AG04450 (cell line): ENCODE measurements at places on chromosomes 12 and 14.

DNA sequence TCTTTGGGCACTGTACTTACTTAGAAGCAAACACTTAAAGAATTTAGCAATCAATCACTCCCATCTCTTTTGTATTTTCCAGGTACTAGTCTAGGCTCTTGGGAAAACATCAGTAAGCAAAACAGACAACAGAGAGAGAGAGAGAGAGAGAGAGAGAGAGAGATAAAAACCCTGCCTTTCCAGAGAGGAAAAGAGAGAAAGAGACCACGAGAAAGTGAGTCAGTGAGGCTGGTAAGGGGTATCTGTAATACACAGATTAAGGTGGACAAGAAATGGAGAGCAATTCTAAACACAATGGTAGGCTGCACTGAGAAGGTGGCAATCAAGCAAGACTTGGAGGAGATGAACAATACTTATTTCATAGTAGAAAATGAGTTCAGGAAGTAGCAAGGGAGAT is 119.9 kb upstream of the OVCH1 start:
- no peak for DNase-seq

GRCh38 chr12:95393191-95393790 is 80.7 kb upstream of the METAP2 start:
- no peak for DNase-seq

DNA sequence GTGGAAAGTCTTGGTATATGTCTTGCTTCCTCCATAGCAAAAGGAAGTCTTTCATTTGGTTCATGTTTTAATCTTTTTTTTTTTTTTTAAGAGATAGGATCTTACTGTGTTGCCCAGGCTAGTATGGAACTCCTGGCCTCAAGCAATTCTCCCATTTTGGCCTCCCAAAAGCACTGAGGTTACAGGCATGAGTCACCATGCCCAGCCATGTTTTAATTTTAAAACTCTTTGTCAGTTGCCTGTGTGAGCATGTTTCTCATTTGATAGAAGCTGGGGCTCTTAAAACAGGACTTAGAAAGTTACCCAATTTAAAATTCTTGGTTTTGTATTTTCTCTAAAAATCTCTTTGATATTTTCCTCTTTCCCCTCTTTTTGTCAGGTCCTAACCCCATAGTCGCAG is 45.0 kb upstream of the REP15 start:
- DNase-seq, result no peak

DNA sequence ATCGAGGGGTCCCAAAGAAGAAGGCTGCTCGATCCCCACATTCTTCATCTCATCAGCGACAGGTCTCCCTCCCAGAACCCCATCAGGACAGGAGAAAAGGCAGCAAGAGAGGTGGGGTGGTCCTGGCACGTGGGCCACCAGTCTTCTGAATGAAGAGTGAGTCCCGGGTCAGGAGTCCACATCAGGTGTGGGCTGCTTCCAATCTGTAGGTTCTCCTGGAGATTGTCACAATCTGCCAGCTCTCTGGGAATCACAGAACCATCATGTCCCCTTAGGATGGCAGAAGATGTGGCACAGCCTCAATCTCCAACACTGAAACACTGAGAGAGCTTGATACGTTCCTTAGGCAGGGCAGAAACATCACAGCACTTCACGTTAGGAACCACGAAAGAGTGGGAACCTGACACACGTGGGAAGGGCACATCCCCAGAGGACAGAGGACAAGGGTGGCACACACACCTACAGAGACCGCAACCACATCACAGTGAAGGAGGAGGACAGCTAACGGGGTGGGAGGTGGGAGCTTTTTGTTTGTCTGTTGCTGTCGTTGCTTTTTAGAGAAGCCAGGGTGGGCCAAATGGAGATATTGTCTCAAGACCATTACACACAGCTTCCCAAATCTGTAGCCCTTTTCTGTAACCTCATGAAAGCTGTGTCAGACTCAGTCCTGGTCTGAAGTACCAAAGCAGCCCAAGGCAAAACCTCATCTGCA is 284.5 kb downstream of the DPF3 start:
- no peak for DNase-seq

DNA sequence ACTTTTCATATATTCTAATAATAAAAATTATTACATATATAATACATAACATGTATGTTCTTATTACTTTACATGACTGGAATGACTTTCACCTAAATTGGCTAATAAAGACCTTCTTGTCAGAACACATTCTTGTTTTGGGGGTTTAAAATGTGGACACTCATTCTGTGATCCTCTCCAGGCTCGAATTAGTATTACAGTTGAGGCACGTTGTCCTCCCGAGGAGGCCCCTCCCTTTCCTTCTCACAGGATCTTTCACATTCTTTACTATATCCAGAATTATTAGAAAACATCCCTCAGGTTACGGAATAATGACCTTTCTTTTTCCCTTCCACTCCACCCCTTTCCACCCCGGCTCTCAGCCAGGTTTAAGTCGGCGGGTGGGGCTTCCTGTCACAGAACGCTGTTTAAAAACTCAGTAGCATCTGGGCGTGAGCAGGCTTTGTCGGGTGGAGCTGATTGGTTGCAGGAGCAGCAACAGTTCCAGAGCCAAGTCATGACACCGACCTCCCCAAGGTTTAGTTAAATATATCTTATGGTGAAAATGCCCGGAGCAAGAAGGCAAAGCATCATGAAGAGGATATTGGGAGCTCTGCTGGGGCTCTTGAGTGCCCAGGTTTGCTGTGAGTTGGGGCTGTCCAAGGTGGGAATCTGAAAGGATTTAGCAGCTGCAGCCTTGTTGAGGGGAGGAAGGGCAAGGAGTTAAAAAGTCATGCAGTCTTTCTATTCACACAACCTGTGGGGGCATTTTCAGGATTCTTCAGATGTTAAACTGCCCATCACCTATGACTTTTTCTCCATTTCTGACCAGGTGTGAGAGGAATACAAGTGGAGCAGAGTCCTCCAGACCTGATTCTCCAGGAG is 396.7 kb upstream of the OR4E1 start:
- no peak for DNase-seq

DNA sequence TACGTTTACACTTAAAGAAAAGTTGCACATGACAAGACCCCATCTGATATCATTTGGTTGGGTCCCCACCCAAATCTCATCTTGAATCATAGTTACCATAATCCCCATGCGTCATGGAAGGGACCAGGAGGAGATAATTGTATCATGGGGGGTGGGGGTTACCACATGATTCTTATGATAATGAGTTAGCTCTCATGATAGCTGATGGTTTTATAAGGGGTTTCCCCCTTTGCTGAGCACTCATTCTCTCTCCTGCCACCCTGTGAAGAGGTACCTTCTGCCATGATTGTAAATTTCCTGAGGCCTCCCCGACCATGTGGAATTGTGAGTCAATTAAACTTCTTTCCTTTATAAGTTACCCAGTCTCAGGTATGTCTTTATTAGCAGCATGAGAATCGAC is 60.3 kb downstream of the PHLDA1 start:
- no peak for DNase-seq

DNA sequence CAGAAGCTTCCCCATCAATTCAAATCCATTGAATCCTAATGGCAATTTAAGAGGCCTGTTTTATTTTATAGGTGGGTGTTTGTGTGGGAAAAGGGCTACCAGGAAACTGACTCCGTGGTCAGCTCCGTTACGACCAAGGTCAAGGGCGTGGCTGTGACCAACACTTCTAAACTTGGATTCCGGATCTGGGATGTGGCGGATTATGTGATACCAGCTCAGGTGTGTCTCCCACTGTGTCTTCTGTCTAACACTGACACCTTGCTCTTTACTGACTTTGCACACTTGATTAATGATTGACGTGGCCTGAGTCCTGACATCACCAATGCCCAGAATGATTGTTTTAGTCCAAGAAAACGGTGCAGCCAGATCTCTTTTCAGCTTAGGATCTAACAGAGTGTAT is 7.1 kb downstream of the P2RX4 start:
- DNase-seq, result no peak

GRCh38 chr14:69052181-69052601 is 73.1 kb upstream of the ACTN1 start:
- no peak for DNase-seq

DNA sequence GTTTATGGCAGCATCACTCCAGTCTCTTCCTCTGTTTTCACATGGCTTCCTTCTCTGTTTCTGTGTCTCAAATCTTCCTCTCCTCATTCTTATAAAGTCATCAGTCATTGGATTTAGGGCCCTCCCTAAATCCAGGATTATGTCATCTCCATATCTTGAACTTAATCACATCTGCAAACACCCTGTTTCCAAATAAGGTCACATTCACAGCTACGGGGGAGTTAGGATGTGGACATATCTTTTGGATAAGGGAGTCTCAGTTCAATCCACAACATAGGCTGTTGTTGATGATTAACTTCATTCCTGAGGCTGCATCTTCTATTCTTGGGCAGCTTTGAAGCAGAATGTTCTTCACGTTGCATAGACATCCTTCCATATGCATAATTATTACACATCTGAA is 40.3 kb upstream of the NTF3 start:
- DNase-seq, result no peak

DNA sequence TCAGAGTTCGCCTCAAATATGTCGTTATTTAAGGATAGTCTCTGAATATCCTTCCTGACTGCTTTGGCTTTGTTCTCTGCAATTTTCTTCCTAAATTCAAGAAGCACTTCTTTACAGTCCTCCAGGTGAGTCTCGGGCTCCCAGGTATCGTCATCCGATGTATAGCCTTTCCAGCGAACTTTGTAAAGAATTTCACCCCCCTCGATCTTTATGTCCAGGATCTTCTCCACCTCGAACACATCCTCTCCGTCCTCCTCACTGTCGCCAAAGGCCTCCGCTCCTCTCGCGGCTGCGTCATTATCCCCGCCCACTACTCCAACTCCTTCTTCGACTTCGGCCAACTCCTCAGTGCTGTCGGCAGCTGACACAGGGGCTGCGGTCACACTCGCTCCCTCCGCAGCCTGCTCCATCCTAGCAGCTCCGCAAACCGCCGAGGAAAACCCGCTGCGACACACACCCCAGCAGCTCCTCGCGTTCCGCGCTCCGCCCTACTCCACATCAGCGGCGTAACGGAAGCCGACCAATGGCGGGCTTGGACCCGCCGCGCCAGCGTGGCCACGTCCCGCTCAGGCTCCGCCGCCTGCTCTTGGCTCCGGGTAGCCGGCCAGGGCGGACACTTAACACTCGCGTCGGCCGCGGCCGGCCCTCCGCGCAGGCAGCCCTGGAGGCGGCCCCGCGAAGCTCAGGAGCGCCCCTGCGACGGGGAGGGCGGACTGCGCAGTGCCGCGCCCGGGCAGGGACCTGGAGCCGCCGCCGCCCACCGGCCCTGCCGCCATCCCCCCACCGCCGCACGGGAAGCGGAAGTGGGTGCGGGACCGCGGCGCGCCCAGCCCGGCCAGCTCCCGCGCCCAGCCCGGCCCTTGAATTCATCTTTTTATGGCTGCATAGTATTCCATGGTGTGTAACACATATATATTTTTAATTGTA is 4.1 kb downstream of the CD163L1 start:
- peak; percentile 11 for DNase-seq

DNA sequence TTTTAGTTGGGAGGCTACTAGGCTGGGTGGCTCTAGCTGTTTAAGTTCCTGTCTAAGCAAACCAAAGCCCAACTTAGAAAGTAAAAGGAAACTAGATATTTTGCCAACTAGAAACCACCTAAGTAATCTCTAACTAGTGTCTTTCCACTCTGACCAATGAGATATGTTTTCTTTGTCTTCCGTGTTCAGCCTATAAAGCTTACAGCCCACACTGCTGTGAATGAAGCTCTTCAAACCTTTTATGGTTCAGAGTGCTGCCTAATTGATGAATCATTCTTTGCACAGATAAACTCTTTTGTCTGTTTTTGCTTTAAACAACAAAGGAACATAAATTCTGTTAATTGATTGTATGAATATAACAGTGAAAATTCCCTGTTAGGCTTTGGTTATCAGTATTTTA is 66.1 kb downstream of the FUT8 start:
- no peak for DNase-seq

- DNase-seq, result no peak
Observed at GRCh38 chr14:79709573-79709972, 501.7 kb downstream of the DIO2 start.

DNA sequence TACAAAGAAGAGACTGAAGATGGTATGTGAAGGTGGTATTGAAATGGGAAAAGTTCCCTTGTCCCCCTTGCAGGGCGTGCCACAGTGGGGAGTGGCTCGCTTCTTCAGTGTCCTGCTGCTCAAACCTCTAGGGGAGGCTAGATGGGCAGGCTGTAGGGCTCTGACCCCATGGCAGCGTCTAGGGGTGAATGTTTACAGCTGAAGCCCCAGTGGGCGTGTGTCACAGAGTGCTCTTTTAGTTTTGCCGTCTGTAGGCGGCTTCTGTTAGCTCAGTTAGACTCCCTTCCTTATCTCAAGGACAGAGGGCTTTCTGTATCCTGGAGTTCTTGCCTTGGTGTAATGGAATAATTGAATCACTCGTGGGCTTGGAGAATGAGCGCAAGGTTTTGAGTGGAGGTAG is 266.2 kb downstream of the RAD51B start:
- DNase-seq, result no peak

- DNase-seq, result no peak
Observed at GRCh38 chr14:99955826-99956455, 109.3 kb upstream of the EVL start.
